ENCODE measurements at places on chromosomes 6 and 20.
A peak's percentile ranks its signal among the peaks of the same experiment; 100 is the strongest.

- DNase-seq: no peak
Observed at GRCh38 chr6:13304580-13305260, 23.6 kb downstream of the TBC1D7 start.

GRCh38 chr6:97195117-97195516 is 87.9 kb downstream of the MMS22L start:
- no peak for DNase-seq

DNA sequence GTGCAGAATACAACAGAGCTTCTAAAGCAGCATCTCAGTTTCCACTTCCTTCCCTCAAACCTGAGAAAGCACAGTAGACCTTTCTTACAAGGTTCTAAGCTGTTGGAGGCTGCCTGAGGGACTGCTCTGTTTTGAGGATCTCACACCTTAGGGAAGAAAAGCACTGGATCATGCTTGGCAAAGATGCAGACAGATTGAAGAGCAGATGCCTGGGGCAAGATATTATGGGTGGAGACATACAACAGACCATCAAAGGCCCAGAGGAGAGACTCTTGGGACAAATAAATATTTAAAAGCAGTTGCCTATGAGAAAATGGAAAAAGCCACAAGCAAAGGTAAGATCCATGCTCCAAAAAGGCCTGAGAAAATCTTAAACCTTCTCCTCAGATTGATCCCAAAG is 6.2 kb downstream of the ZNF337 start:
- no peak for DNase-seq

- DNase-seq: no peak
Observed at GRCh38 chr6:26329763-26330511, 35.1 kb upstream of the BTN3A2 start.

GRCh38 chr6:152472325-152472724 is 164.8 kb downstream of the SYNE1 start:
- DNase-seq: no peak

- DNase-seq: no peak
Observed at GRCh38 chr6:12527339-12527738, 189.2 kb upstream of the PHACTR1 start.

- no peak for DNase-seq
Observed at GRCh38 chr20:34581341-34582184, 23.0 kb downstream of the MAP1LC3A start.

- DNase-seq: peak; percentile 3
Observed at GRCh38 chr6:65545920-65546319, 161.1 kb downstream of the EYS start.

DNA sequence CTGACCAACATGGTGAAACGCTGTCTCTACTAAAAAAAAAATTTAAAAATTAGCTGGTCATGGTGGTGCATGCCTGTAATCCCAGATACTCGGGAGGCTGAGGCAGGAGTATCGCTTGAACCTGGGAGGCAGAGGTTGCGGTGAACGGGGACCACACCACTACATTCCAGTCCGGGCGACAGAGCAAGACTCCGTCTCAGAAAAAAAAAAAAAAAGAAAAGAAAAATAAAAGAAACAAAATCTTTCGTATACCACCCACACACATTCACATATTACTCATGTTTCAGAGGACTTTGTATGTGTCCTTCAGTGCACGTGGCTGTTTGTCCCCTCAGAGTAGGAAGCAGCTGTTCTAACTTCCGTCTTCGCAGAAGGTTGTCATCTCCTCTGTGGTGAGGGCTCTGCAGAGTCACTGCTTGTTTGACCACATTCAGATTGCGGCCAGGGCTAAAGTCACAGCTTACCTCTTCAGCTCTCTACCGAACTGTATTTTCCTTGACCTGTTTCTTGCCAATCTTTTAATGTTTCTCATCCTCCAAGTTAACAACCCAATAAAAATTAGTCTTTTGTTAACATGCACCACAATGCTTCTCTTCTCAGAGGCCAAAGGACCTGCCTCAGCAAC is 36.6 kb upstream of the HIVEP1 start:
- DNase-seq: no peak

- no peak for DNase-seq
Observed at GRCh38 chr6:35534407-35535170, 21.9 kb upstream of the TULP1 start.

DNA sequence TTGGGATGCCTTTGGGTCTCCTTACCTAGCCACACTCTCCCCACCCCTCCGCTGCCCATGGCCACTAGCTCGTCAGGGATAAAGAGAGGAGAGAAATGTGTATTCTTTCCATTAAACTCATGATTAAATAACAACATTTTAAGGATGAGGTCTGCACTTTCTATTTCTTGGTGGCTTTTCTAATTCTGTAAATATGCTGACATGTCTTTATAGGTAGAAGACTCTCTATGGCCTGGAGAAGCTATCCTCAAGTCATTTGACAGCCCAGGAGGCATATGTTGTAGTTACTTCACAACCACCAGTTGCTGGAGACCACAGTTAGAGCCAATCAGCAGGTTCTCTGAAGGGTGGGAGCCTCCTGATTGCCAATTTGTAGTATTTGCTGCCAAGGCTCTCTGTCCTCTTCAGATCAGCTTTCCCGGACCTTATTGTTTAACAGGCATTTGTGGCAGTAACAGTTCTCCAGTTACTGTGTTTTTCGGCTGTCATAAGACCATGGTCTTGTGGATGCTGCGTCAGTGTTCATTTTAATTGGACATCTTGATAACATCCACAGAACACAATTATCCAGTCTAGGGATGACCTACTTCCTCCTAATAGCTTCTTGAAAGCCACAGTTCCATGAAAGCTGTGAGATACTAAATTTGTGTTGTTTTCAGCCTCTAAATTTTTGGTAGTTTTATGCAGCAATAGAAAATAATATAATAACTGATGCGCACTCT is 205.0 kb upstream of the KCNQ5 start:
- DNase-seq: no peak

- DNase-seq: no peak
Observed at GRCh38 chr6:137821491-137821890, 45.6 kb upstream of the TNFAIP3 start.

GRCh38 chr20:11845340-11845739 is 72.4 kb upstream of the BTBD3 start:
- DNase-seq: peak; percentile 26

- no peak for DNase-seq
Observed at GRCh38 chr20:47032933-47033578, 138.4 kb downstream of the EYA2 start.
